ENCODE measurements at places on chromosomes 7 and 10. TPM values are rescaled to one million over a fixed set of nuclear protein-coding genes. Genes with fewer than 3 reads are reported as not detected.

- no peak overlapping the region for H3K4me3 ChIP-seq
- no peaks in the 10 kb centered on the region for H3K36me3 ChIP-seq
- no peak for DNase-seq
These were observed 551.8 kb downstream of the SORCS3 start for GRCh38 chr10:105192861-105193260.

- H3K27ac ChIP-seq: no peak overlapping the region
- DNase-seq: no peak
- H3K4me1 ChIP-seq: no peaks in the 10 kb centered on the region
- H3K36me3 ChIP-seq: peaks cover 14% of the 10 kb centered on the region
These were observed 199.7 kb downstream of the MLLT10 start for GRCh38 chr10:21733710-21734109.

DNA sequence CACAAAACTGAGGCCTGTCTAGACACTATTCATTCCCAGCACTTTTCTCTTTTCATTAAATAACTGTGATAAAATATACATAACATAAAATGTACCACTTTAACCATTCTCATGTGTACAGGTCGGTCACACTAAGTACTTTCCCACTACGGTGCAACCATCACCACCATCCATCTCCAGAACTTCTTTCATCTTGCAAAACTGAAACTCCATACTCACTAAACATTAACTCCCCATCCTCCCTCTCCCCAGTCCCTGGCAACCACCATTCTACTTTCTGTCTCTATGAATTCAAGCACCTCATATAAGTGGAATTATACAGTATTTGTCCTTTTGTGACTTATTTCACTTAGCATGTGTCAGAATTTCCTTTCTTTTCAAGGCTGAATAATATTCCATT lies 53.0 kb downstream of the ARHGAP12 start:
- no peak for DNase-seq
- H3K36me3 ChIP-seq: no peaks in the 10 kb centered on the region
- peaks cover 10% of the 10 kb centered on the region for H3K4me1 ChIP-seq
- no peak overlapping the region for H3K27ac ChIP-seq

DNA sequence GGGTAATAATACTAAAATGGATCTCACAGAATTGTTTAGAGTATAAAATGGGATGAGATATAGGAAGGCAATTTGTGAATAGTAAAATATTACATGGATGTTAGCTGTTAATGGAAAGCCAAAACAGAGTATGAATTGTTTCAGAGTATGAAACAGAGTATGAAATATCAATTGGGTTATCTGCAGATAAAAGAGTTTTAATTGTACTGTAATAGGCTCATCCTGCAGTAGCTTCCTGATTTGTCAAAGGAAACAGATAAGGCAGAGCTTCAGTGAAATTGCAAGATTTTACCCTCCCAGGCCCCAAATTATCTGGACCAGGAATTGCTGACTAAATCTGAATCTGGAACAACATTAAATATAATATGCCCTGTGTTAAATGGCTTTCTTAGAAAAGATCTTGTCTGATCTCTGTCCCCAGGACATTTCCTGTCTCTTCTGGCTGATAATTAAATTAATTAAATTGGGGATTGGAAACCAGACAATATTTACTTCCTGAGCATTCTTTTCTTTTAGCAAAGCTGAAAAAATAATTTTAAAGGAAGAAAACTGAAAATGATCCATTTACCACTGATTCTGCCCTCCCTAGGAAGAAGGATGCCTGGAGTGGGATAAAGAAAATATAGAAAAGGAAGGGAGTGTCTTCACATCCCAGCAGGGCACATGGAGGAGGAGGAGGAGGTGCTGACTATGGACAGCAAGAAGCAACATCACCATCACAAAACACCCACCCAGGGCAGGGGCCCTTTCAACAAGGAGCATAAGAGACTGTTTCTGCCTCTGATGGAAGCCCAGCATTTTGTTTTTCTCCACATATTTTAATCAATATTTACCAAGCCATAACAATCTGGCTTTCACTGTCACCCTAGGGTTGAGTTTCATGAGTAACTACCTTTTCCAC lies 18.5 kb downstream of the PTN start:
- H3K4me1 ChIP-seq: no peaks in the 10 kb centered on the region
- no peak for DNase-seq
- H3K36me3 ChIP-seq: no peaks in the 10 kb centered on the region
- no peak overlapping the region for H3K27ac ChIP-seq
- no peak overlapping the region for H3K4me3 ChIP-seq
- no peaks in the 10 kb centered on the region for H3K27me3 ChIP-seq

DNA sequence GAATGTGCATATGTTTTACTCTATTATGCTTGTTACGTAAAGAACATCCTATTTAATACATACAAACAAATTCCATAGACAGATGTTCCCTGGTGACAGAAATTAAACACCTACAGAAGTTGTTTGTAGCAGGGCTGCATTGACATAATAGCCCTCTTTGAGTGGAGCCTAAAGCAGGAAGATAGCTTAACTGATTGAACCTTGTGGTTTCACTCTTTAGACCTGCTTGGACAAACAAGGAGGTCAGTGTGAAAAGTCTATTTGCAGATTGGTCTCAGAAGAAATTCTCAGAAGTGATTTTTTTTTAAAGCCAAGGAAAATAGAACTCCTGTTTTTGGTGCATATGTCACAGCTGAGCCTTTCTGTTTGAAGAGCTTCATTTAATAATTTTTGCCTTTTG lies 121.3 kb downstream of the PPP1R9A start:
- H3K27ac ChIP-seq: no peak overlapping the region
- no peak for DNase-seq
- no peaks in the 10 kb centered on the region for H3K4me1 ChIP-seq
- H3K4me3 ChIP-seq: no peak overlapping the region

- H3K36me3 ChIP-seq: peaks cover 10% of the 10 kb centered on the region
- H3K4me1 ChIP-seq: peaks cover 11% of the 10 kb centered on the region
- no peaks in the 10 kb centered on the region for H3K27me3 ChIP-seq
- peak overlapping the region; percentile 95 for H3K27ac ChIP-seq
- peak overlapping the region; percentile 89 for H3K4me3 ChIP-seq
These were observed 742 bp upstream of the TYSND1 start for GRCh38 chr10:70147259-70147625.

DNA sequence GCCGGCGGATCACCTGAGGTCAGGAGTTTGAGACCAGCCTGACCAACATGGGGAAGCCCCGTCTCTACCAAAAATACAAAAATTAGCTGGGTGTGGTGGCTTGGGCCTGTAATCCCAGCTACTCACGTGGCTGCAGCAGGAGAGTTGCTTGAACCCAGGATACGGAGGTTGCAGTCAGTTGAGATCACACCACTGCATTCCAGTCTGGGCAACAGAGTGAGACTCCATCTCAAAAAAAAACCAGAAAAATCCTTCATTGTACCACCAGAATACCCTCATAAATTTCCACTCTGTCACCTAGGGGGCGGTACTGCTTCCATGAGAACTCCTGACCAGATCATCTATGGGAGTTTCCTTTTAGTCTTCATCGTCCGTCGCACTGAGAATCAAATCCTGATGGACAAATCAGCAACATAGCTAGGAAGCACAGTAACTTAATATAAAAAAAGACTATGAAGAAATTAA lies 225.8 kb upstream of the KLF14 start:
- no peak overlapping the region for H3K27ac ChIP-seq
- no peak for DNase-seq
- H3K4me1 ChIP-seq: peaks cover 42% of the 10 kb centered on the region
- no peaks in the 10 kb centered on the region for H3K27me3 ChIP-seq
- H3K36me3 ChIP-seq: peaks cover 36% of the 10 kb centered on the region

DNA sequence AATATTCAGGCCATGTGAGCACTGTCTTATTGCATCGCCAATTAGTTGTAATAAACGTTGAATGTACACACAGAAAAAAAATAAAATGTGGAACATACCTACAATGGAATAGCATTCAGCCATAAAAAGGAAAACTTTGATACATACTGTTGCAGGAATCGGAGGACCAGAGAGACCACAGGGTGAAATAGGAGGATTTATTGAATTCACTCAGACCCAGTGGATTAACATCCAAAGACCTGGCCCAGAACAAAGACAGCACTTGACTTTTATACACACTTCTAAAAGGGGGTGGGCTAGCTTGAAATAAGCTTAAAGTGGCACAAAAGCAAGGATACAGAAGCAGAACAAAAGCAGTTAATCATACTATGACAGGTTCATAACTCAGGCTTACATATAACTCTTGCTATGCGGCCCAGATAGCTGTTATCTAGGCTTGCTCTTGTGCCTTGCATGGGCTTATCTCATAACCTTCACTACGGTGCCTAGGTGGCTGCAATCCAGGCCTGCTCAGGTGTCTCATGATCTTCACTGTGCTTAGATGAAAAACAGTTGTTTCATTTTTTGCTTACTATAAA lies 292.2 kb upstream of the TAC1 start:
- H3K36me3 ChIP-seq: no peaks in the 10 kb centered on the region
- no peak for DNase-seq
- no peaks in the 10 kb centered on the region for H3K4me1 ChIP-seq

DNA sequence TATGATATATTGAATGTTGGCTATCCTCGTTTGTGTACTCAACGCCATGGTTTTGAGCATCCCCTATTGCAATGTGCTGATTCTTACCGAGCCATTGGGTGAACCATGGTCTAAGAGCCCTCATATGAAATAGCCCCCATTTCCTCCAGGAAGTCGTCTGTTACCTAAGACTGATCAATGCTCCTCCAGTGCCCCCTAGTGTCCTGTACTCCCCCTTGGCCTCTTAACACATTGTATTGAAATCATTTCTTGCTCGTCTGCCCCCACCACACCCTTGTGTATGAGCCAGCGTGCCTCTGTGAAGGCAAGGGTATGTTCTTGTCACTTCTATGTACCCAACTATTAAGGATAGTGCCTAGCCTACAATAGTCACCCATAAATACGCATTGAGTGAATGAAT lies 11.2 kb upstream of the SLC35B4 start:
- no peaks in the 10 kb centered on the region for H3K4me1 ChIP-seq
- no peak for DNase-seq
- no peak overlapping the region for H3K27ac ChIP-seq

GRCh38 chr7:130655286-130655685 lies 13.3 kb downstream of the COPG2 start:
- H3K4me1 ChIP-seq: no peaks in the 10 kb centered on the region
- no peak overlapping the region for H3K4me3 ChIP-seq
- no peak for DNase-seq
- no peaks in the 10 kb centered on the region for H3K27me3 ChIP-seq

- no peak overlapping the region for H3K4me3 ChIP-seq
- H3K27me3 ChIP-seq: no peaks in the 10 kb centered on the region
- H3K4me1 ChIP-seq: no peaks in the 10 kb centered on the region
- peak; percentile 87 for DNase-seq
- H3K27ac ChIP-seq: no peak overlapping the region
- H3K36me3 ChIP-seq: no peaks in the 10 kb centered on the region
These were observed 33.0 kb downstream of the WIPF3 start for GRCh38 chr7:29839302-29839701.

- no peaks in the 10 kb centered on the region for H3K27me3 ChIP-seq
- no peaks in the 10 kb centered on the region for H3K4me1 ChIP-seq
- H3K36me3 ChIP-seq: no peaks in the 10 kb centered on the region
These were observed 734.6 kb upstream of the SORCS1 start for GRCh38 chr10:107899075-107899474.

DNA sequence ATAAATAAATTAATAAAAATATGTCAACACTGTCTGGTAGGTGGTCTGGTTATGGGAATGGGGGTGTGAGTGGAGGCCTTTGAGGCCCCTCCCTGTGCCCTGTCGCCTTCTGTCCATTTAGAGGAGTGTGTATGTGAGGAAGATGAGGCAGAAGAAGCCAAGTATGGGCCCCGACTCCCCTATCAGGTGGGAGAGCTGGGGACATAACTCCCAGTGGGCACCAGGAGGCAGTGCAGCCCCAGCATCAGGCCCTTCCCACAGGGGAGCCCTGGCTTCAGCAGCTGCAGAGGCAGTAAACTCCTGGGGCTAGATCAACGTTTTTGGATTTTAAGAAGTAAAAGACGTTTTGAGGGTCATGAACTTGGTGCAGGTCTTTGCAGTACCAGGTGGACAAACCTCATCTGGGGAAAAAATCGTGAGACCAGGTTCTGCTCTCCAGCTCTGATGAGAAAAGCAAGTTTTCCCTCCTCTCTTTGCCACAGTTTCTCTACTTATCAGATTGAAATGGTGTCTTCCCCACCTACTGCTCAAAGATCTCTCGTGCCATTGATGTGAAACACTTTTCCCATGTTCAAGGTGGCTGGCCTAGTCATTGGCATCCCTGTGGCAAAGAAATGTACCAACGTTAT lies 167.8 kb upstream of the EEPD1 start:
- no peak overlapping the region for H3K27ac ChIP-seq
- no peaks in the 10 kb centered on the region for H3K27me3 ChIP-seq
- H3K4me3 ChIP-seq: no peak overlapping the region
- peak; percentile 89 for DNase-seq
- peaks cover 15% of the 10 kb centered on the region for H3K4me1 ChIP-seq

- H3K36me3 ChIP-seq: no peaks in the 10 kb centered on the region
- peak overlapping the region; percentile 18 for H3K27ac ChIP-seq
- no peak overlapping the region for H3K4me3 ChIP-seq
- no peaks in the 10 kb centered on the region for H3K27me3 ChIP-seq
- DNase-seq: no peak
These were observed 211.3 kb downstream of the BICC1 start for GRCh38 chr10:58723966-58724365.

- no peaks in the 10 kb centered on the region for H3K4me1 ChIP-seq
- no peaks in the 10 kb centered on the region for H3K36me3 ChIP-seq
- no peak overlapping the region for H3K4me3 ChIP-seq
- no peak for DNase-seq
These were observed 610.4 kb downstream of the IPMK start for GRCh38 chr10:57657164-57657765.

- H3K27ac ChIP-seq: peak overlapping the region; percentile 95
- DNase-seq: no peak
- H3K4me3 ChIP-seq: peak overlapping the region; percentile 84
- no peaks in the 10 kb centered on the region for H3K4me1 ChIP-seq
- H3K36me3 ChIP-seq: no peaks in the 10 kb centered on the region
These were observed 341 bp downstream of the GOT1 start for GRCh38 chr10:99430116-99430450.

- H3K36me3 ChIP-seq: no peaks in the 10 kb centered on the region
- H3K27me3 ChIP-seq: no peaks in the 10 kb centered on the region
- no peak for DNase-seq
- peaks cover 12% of the 10 kb centered on the region for H3K4me1 ChIP-seq
- no peak overlapping the region for H3K27ac ChIP-seq
- H3K4me3 ChIP-seq: no peak overlapping the region
These were observed 134.8 kb downstream of the CFAP58 start for GRCh38 chr10:104488439-104488832.

The ERVW-1 gene
- not detected for total RNA-seq

The MSMB gene
- total RNA-seq: not detected

The KEL gene
- total RNA-seq: not detected

The C10orf53 gene
- total RNA-seq: not detected

The MAT1A gene
- not detected for total RNA-seq

The KIAA1549 gene
- 1.2 TPM for total RNA-seq

The TAS2R4 gene
- total RNA-seq: 1.4 TPM

The MKI67 gene
- total RNA-seq: 2.0 TPM

The DOCK4 gene
- total RNA-seq: 14.1 TPM

The LRRN3 gene
- total RNA-seq: 3.3 TPM

The TWIST1 gene
- total RNA-seq: 1.8 TPM

The NPC1L1 gene
- total RNA-seq: 0.33 TPM

The DDX56 gene
- 56.1 TPM for total RNA-seq
